ENCODE measurements at places on chromosomes 5 and 9.

GRCh38 chr9:15635752-15636151 lies 82.9 kb downstream of the CCDC171 start:
- no peak for DNase-seq

DNA sequence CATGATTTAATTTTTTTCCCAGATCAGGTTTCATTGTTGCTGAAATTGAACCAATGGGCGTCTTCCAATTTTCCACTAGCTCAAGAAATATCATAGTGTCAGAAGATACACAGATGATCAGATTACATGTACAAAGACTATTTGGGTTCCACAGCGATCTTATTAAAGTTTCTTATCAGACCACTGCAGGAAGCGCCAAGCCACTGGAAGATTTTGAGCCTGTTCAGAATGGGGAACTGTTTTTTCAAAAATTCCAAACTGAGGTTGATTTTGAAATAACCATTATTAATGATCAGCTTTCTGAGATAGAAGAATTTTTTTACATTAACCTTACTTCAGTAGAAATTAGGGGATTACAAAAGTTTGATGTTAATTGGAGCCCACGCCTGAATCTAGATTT lies 251.6 kb downstream of the ADGRV1 start:
- DNase-seq, result no peak

- no peak for DNase-seq
Measured at GRCh38 chr9:33426843-33427293, 20.5 kb downstream of the AQP3 start.

- DNase-seq, result peak; percentile 15
Measured at GRCh38 chr9:122816163-122816867, 12.1 kb downstream of the PDCL start.

DNA sequence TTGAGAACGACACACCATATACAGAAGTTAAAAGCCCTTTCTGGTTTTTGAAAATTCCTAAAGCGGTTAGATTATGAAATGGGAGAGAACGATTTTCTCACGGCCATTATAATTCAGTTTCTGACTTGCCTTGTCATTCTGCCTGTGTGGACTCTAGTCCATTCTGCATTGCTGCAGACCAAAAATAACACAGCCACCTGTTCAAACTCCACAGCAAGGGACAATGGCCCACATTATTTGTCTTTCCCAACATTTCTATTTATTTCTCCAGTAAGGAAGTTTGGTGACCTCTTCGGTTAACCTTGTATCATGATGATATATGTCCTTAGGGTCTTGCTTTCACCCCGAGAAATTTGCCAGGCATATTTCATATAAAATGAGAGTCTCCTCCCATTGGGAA lies 497.7 kb downstream of the BRINP1 start:
- no peak for DNase-seq

- no peak for DNase-seq
Measured at GRCh38 chr5:32315221-32316014, 2.7 kb upstream of the MTMR12 start.

DNA sequence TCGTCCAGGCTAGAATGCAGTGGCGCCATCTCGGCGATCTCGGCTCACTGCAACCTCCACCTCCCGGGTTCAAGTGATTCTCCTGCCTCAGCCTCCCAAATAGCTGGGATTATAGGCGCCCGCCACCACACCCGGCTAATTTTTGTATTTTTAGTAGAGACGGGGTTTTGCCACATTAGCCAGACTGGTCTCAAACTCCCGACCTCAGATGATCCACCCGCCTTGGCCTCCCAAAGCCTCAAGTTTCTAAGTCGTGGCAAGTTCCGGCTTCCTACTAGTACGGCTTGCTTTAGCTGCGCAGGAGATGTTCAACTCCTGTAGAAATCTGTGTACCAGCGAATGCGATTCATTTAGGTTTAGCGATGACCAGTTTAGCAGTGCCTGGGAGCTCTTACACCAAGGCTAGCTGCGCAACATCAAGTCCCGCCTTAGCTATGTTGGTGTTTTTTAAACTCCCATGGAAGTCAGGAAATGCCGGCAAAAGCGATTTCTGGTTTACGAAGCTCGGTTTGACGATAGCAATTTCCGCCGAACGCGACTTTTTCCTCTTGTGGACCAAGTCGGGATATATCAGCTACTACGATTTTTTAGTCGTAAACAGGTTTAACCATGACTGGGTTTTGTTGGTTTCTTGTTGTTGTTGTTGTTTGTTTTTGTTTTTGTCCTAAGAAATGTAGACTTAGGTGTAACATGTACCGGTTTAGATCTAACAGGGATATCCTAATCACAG lies 46.4 kb downstream of the ANXA2R start:
- peak; percentile 23 for DNase-seq

GRCh38 chr5:15609076-15609725 lies 109.2 kb downstream of the FBXL7 start:
- DNase-seq, result no peak

DNA sequence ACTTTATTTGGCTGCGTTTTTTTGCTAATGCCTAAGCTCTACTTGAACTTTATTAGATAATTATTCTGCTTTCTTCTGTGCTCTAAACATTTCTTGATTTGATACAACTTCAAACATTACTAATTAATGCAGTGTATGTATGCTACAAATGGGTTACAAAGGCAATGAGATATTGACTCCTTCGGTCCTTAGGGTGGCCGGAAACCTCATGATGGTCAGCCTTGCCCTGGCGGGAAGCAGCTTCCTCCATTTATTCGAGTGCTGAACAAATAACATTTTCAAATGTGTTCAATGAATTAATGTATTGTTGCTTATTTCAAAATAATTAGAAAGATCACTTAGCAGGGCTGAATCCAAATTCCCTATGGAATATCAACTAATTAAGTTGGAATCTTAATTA lies 3.9 kb upstream of the LNPEP start:
- DNase-seq, result no peak

DNA sequence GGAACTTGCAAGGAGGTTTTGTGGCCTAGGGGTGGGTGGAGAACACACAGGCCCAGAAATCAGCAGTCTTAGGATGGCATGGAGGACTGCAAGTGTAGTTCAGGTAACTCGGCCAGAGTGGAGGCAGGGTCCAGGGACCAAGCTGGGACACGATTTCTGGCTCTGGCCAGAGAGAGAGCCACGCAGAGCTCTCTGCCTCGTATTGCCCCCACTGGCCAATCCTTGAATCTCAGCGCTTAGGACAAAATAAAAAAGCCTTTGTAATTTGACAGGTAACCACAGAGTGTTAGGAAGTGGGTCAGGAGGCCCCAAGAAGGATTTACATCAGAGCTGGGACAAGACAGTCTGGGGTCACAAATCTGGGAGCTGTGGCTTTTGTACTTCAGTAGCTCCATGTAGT lies 11.7 kb downstream of the MAP3K1 start:
- DNase-seq, result no peak

DNA sequence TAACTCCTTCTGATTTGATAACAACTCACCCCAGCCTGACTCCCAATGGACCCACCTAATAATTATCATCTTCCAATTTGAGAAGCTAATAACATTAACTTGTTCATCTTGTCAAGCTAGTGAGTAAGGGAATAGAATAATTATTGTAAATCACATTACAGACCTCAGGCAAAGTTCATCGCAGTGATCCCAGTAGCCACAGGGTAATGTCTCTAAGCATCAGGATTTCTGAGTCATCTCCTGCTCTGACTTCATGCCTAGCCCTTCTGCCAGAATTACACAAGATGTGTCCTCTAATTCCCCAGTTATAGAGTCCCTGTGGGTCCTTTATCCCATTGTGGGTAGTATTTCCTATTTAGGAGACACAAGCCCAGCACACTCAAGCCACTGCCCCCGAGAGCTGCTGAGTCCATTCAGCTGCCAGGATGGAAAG lies 365.7 kb downstream of the DEPDC1B start:
- no peak for DNase-seq

- no peak for DNase-seq
Measured at GRCh38 chr5:143386725-143387124, 16.8 kb downstream of the NR3C1 start.
